ENCODE measurements at places on chromosomes 5 and 9. TPM values are rescaled to one million over a fixed set of nuclear protein-coding genes. Genes with fewer than 3 reads are reported as not detected.

The PCDHAC1 gene
- total RNA-seq, result 0.90 TPM

The CEL gene
- total RNA-seq, result 2.7 TPM

The ADGRV1 gene
- total RNA-seq, result 1.0 TPM

The KYAT1 gene
- 27.6 TPM for total RNA-seq

The FGF18 gene
- total RNA-seq, result 1.1 TPM

DNA sequence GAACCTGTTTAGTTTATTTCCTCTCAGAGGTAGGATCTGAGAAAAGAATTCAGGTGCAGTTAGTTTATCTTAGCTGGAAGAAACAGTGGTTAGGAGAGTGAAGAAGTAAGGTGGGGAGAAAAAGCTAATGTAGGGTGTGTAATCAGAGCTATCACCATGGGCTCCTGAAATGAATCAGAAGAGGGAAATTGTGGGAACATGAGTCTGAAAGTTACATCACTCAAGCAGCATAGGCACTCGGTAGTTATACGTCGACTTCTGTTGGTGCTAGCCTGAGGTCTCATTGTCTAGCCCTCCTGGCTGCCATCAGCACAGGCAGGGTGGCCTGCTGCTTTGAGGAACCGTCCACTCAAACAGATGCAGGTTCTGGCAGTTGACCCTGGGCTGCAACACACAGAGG lies 56.7 kb upstream of the NPR3 start:
- H3K4me3 ChIP-seq, result no peak overlapping the region
- no peaks in the 10 kb centered on the region for H3K27me3 ChIP-seq

GRCh38 chr5:170638051-170638450 lies 134.2 kb downstream of the KCNIP1 start:
- no peak overlapping the region for H3K27ac ChIP-seq
- no peak overlapping the region for H3K4me3 ChIP-seq
- H3K4me1 ChIP-seq, result peaks cover 11% of the 10 kb centered on the region

DNA sequence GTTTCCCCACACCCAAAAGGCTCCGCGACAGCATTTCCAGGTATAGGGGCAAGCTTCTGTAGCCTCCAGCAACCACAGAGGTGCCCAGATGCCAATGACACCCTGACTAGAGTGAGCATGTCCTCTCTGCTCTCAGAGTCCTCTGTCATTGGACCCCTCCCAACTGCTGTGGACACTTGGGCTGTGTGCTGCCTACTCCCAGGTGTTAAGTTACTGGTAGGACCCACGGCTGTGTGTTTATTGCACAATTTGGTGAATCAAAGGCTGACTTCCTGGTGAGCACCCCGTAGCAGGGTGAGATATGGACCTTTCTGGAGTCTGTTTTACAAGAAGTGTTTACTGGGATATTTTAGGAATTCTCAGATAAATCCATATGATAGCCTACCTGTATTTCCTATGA lies 36.0 kb downstream of the SH3GL2 start:
- no peak for DNase-seq
- no peaks in the 10 kb centered on the region for H3K27me3 ChIP-seq
- no peak overlapping the region for H3K27ac ChIP-seq
- no peak overlapping the region for H3K4me3 ChIP-seq

GRCh38 chr5:544675-545355 lies 20.6 kb upstream of the SLC9A3 start:
- no peak overlapping the region for H3K4me3 ChIP-seq
- H3K27me3 ChIP-seq, result peaks cover 99% of the 10 kb centered on the region
- H3K4me1 ChIP-seq, result no peaks in the 10 kb centered on the region
- no peak overlapping the region for H3K27ac ChIP-seq
- no peaks in the 10 kb centered on the region for H3K36me3 ChIP-seq

- H3K4me3 ChIP-seq, result no peak overlapping the region
- H3K27me3 ChIP-seq, result no peaks in the 10 kb centered on the region
- no peak for DNase-seq
- H3K4me1 ChIP-seq, result no peaks in the 10 kb centered on the region
- H3K36me3 ChIP-seq, result no peaks in the 10 kb centered on the region
These were observed 21.8 kb downstream of the PPIC start for GRCh38 chr5:123014689-123015088.

GRCh38 chr5:143373076-143373475 lies 30.4 kb downstream of the NR3C1 start:
- no peaks in the 10 kb centered on the region for H3K27me3 ChIP-seq
- no peak for DNase-seq
- H3K36me3 ChIP-seq, result no peaks in the 10 kb centered on the region

GRCh38 chr9:123338710-123339665 lies 17.0 kb upstream of the CRB2 start:
- no peaks in the 10 kb centered on the region for H3K27me3 ChIP-seq
- H3K27ac ChIP-seq, result no peak overlapping the region
- no peak overlapping the region for H3K4me3 ChIP-seq
- H3K4me1 ChIP-seq, result 0 out of 2 replicates have a peak, but pooled peaks cover 5% of the 10 kb centered on the region
- H3K36me3 ChIP-seq, result no peaks in the 10 kb centered on the region

DNA sequence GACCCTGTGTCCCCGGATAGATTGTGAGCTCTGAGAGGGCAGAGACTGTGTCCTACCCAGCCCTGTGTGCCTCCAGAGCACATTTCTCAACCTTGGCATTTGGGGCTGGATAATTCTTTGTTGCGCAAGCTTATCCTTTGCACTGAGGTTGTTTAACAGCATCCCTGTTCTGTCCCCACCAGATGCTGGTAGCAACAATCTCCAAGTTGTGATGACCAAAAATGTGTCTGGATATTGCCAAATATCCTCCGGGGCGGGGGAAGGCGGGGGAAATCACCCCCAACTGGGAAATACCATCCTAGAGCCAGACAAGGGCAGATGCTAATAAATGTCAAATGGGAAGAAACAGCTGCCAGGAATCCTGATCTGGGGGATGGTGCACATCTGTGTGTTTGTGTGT lies 24.0 kb upstream of the TNIP1 start:
- peaks cover 9% of the 10 kb centered on the region for H3K4me1 ChIP-seq
- H3K36me3 ChIP-seq, result no peaks in the 10 kb centered on the region
- no peak overlapping the region for H3K27ac ChIP-seq
- no peak for DNase-seq
- no peak overlapping the region for H3K4me3 ChIP-seq

DNA sequence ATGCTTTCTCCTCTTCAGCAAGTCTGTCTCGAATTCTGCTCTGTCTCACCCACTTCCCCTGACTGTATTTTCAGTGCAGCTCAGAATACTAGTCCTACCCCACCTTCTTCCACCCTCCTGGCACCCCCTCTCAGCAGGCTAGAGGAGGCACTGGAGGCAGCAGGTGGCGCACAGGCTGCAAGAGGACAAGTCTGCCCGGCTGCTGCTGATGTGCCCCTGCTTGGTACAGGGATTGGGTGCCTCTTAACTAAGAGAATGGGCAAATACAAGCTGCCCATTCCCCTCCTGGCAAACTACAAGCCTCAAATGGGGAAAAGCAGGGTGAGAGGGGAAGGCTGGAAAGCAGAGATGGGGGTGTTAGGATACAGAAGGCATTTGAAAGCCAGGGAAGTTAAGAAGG lies 5.1 kb downstream of the TLN1 start:
- DNase-seq, result no peak
- H3K27ac ChIP-seq, result no peak overlapping the region
- H3K36me3 ChIP-seq, result no peaks in the 10 kb centered on the region
- H3K27me3 ChIP-seq, result no peaks in the 10 kb centered on the region
- no peak overlapping the region for H3K4me3 ChIP-seq
- H3K4me1 ChIP-seq, result peaks cover 36% of the 10 kb centered on the region

DNA sequence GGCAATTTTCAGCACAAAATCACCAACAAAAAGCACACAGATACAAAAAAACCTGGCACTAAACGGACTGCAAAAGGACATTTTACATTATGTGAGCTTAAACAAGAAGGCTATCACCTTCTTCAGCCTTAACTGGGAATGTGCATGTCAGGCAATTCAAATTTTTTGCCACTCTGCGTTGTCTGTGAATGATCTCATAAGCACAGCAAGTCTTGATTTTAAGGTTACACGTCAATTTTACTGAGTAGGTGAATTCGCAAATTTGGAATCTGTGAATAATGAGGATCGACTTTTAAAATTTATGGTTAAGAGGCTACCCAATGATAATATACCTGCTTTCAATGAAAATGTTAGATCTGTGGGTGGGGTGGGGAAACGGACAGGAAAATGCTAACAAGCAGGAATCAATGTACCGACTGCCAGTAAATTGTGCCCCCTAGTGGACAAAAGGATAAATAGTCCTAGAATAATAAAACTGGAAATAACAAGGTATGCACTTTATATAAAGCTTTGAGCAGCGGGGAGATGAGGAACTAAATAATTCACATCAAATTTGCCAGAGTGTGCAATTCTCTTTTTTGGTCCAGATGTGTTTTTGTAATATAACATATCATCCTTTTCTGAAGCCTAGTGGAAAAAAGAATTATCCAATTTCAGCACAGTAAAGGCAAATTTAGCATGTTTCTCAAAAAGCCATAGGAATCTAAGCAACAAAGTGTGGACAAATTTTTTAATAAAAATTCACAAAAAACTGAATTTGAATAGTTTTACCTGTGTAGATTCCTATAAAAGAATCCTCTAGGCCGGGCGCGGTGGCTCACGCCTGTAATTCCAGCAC lies 20.5 kb downstream of the EQTN start:
- no peaks in the 10 kb centered on the region for H3K27me3 ChIP-seq
- peak; percentile 36 for DNase-seq
- no peaks in the 10 kb centered on the region for H3K36me3 ChIP-seq
- no peaks in the 10 kb centered on the region for H3K4me1 ChIP-seq
- no peak overlapping the region for H3K27ac ChIP-seq
- no peak overlapping the region for H3K4me3 ChIP-seq

- no peaks in the 10 kb centered on the region for H3K4me1 ChIP-seq
- DNase-seq, result no peak
- H3K27me3 ChIP-seq, result no peaks in the 10 kb centered on the region
- peaks cover 53% of the 10 kb centered on the region for H3K36me3 ChIP-seq
- H3K4me3 ChIP-seq, result no peak overlapping the region
These were observed 42.1 kb downstream of the UBQLN1 start for GRCh38 chr9:83665580-83666200.

DNA sequence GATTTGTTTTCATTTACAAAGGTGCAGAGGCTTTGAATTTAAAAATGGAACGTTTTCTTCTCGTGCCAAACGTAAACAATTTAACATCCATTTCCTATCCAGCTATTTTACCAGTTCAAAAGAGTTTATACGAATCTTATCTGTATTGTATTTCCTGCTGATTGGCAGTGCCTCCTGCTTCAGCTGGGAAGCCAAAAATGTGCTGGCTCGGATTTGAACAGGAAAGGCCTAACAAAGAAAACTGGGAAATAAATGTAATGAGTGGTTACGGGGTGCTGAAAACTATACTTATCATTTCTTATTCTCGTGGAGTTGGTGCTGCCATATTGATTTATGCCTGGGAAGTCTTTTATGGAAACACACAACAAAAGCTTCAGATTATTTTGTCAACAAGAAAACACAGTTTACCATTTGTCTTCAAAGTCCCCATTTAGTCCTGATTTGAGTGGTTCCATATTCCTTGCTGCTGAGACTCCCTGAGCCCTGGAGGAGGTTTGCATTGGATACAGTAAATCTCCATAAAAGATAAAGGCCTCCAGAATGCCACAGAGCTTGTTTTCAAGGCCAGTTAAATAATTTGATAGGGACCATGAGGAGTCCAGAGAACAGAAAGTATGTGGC lies 507.4 kb downstream of the RASEF start:
- H3K4me1 ChIP-seq, result no peaks in the 10 kb centered on the region
- H3K36me3 ChIP-seq, result no peaks in the 10 kb centered on the region
- DNase-seq, result no peak
- H3K4me3 ChIP-seq, result no peak overlapping the region

GRCh38 chr5:80346055-80346454 lies 26.3 kb downstream of the SPZ1 start:
- H3K27ac ChIP-seq, result no peak overlapping the region
- no peaks in the 10 kb centered on the region for H3K36me3 ChIP-seq
- DNase-seq, result peak; percentile 47
- H3K4me3 ChIP-seq, result no peak overlapping the region

GRCh38 chr9:86977205-86977835 lies 30.0 kb upstream of the GAS1 start:
- no peaks in the 10 kb centered on the region for H3K36me3 ChIP-seq
- no peak overlapping the region for H3K4me3 ChIP-seq
- DNase-seq, result no peak
- no peaks in the 10 kb centered on the region for H3K4me1 ChIP-seq

GRCh38 chr9:115164511-115164974 lies 46.6 kb upstream of the TNC start:
- H3K27ac ChIP-seq, result no peak overlapping the region
- no peak overlapping the region for H3K4me3 ChIP-seq
- peak; percentile 81 for DNase-seq
- H3K27me3 ChIP-seq, result no peaks in the 10 kb centered on the region
- H3K36me3 ChIP-seq, result no peaks in the 10 kb centered on the region

DNA sequence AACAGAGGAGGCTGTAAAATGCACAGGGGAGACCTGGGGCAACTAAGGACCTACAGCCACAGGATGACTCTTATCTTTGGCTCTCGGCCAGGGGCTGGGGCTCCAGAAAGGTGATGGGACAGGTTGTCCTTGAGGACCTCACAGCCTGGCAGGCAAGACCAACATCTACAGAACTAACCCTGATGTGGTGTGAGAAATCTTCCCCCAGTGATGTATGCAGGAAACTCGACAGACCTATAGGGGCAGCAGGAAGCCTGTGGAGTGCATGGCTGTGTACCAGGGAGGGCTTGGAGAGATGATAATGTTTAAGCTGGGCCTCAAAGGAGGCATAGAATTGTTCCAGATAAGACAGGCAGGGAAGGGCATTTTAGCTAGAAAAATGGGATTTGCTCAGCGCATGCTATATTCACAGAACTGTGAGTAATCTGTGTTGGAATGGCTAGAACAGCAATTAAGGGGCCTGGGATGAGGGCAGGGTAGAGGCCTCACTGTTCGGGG lies 68.5 kb upstream of the SLC25A51 start:
- peaks cover 25% of the 10 kb centered on the region for H3K4me1 ChIP-seq
- no peak overlapping the region for H3K27ac ChIP-seq
- H3K4me3 ChIP-seq, result no peak overlapping the region

- no peaks in the 10 kb centered on the region for H3K36me3 ChIP-seq
- DNase-seq, result no peak
- peaks cover 14% of the 10 kb centered on the region for H3K4me1 ChIP-seq
- H3K27me3 ChIP-seq, result no peaks in the 10 kb centered on the region
These were observed 30.0 kb downstream of the INSYN2B start for GRCh38 chr5:169950333-169950732.

GRCh38 chr9:120839146-120839545 lies 3.6 kb downstream of the PSMD5 start:
- peaks cover 12% of the 10 kb centered on the region for H3K4me1 ChIP-seq
- no peak for DNase-seq
- H3K27ac ChIP-seq, result no peak overlapping the region
- no peaks in the 10 kb centered on the region for H3K27me3 ChIP-seq
- H3K36me3 ChIP-seq, result peaks cover 23% of the 10 kb centered on the region
- H3K4me3 ChIP-seq, result no peak overlapping the region

- H3K27me3 ChIP-seq, result no peaks in the 10 kb centered on the region
- H3K27ac ChIP-seq, result no peak overlapping the region
- no peak overlapping the region for H3K4me3 ChIP-seq
- H3K4me1 ChIP-seq, result peaks cover 22% of the 10 kb centered on the region
- no peak for DNase-seq
These were observed 16.0 kb upstream of the TEX48 start for GRCh38 chr9:114697951-114698351.

DNA sequence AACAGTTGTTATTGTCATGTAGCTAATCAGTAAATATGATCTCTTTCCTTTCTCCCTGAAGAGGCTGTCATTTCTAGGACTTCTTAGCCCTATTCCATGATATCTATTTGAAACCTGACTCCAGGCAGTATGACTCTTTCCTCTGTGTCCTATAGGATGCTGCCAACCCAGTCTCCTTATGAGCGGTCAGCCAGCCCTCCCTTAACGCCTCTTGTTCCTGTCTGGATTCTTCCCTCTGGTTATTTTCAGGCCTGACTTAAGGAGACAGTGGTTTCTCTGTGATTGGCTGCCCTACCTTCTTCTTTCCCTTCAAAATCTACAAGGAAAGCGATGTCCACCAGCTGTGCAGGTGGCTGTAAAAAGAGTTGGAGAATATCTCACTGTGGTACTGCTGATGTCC lies 19.4 kb upstream of the C5orf63 start:
- H3K27me3 ChIP-seq, result no peaks in the 10 kb centered on the region
- H3K4me1 ChIP-seq, result peaks cover 8% of the 10 kb centered on the region
- no peaks in the 10 kb centered on the region for H3K36me3 ChIP-seq
- H3K4me3 ChIP-seq, result no peak overlapping the region
